ENCODE measurements at places on chromosomes 11 and 22.

- DNase-seq, result no peak
Observed at GRCh38 chr11:17001806-17002205, 12.4 kb downstream of the PLEKHA7 start.

- no peak for DNase-seq
Observed at GRCh38 chr11:78656984-78657383, 82.3 kb upstream of the NARS2 start.

GRCh38 chr11:45253640-45254039 is 32.5 kb downstream of the SYT13 start:
- DNase-seq, result no peak

DNA sequence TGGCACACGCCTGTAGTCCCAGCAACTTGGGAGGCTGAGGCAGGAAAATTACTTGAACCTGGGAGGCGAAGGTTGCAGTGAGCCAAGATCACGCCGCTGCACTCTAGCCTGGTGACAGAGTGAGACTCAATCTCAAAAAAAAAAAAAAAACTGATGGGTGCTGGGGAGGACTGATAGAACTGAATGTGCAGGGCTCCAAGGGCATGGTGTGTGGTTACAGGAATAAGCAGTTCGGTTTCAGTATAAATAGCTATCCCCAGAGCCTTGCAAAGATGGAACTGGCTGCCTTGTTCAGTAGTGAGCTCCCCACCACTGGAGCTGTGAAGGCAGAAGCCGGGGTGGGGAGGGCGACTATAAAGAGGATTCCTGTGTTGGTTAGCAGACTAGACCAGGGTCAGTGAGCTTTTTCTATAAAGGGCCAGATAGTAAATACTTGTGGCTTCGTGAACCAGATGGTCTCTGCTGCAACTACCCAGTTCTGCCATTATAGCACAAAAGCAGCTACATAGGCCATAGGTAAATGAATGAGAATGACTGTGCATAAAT is 5.9 kb downstream of the TOM1 start:
- no peak for DNase-seq

DNA sequence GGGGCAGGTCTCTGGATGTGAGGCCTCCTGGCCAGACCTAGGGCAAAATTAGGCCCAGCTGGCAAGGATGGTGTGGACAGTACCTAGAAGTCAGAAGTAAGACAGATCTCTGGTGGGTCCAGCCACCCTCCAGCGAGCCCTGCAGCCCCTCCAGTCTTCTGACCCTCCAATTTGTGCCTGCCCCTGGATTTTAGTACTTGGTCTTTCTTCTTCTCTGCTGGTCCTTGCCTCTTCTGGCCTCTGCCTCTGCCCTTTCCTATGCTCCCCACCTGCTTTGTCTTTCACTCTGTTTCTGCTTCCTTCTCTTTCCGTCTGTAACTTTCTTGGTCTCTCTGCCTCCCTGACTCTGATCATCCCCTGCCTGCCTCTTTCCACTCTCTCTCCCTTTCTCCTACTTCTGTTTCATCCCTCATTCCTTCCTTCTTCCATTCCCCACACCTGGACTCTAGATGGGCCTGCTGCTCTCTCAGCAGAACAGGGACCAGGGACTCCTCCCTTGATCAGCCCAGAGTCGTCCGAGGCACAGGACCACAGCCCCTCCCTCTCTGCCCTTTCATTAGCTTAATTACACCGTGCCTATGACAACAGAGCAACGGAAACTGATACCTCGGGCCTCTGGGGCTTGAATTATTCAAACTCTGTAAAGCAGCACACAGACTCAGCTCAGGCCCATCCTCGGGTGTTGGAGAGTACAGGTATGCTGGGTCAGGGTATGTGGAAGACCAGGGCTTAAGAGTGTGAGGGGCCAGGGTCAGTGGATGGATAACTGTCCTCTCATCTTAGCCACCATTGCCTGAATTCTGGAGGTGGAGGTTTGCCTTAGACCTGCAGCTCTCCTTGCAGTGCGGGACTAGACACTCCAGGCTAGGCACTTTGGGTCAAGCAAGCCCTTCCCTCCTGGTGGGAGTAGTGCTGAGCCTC is at the start of gene CHRNA10:
CHRNA10 (minus strand) TSS at position 51 of the 921 bp plus-strand sequence. CDS start 72 bp downstream, outside the sequence.
- no peak for DNase-seq

DNA sequence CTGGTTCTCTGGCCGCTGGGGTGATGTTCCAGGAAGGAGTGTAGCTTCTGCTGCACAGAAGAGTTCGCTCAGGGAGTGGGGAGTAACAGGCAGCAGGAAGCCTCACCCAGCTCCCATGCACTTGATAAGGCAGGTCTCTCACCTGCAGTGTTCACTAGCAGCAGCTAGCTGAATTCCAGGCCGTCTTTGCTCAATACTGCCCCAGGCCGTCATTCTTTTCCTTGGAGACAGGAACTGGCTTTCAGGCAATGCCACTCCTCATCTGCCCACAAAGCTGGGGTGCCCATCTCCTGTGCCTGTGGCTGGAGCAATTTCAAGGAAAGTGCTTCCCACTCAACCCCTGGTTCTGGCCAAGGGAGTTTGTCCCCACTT is 66.1 kb downstream of the ARHGAP42 start:
- no peak for DNase-seq

GRCh38 chr22:37455896-37456295 is 28.6 kb upstream of the ELFN2 start:
- DNase-seq, result peak; percentile 47

GRCh38 chr11:119389611-119390254 is 8.2 kb upstream of the USP2 start:
- no peak for DNase-seq

DNA sequence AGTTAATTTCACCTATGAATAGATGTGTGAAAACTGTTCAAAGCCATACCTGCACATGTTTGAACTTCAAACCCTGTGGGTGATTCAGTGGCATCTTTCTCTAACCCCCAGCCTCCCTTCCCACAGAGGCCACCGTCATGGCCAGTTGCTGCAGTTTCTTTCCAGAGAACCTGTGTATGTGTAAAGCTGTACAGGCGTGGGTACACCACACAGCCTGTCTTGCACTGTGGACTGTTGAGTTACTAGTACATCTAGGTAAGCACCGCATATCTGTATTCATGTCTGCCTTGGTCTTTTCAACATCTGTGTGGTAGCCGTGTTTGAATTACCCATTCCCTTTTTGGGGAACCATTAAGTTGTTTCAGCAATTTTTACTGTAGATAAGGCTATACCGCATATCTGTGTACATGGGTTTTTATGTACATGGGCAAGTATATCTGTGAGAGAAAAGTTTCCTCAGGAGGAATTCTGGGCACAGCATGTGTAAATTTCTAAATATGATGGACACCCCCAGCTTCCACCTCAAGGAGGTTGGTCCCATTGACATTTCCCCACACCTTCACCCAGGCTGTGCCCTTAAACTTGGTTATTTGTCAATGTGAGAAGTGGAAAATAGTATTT is 13.9 kb downstream of the NEAT1 start:
- no peak for DNase-seq

GRCh38 chr22:30297276-30297990 is 8.1 kb upstream of the CASTOR1 start:
- no peak for DNase-seq

GRCh38 chr11:6571434-6572008 is 31.9 kb downstream of the RRP8 start:
- no peak for DNase-seq

- no peak for DNase-seq
Observed at GRCh38 chr22:45928726-45929368, 48.1 kb downstream of the WNT7B start.

DNA sequence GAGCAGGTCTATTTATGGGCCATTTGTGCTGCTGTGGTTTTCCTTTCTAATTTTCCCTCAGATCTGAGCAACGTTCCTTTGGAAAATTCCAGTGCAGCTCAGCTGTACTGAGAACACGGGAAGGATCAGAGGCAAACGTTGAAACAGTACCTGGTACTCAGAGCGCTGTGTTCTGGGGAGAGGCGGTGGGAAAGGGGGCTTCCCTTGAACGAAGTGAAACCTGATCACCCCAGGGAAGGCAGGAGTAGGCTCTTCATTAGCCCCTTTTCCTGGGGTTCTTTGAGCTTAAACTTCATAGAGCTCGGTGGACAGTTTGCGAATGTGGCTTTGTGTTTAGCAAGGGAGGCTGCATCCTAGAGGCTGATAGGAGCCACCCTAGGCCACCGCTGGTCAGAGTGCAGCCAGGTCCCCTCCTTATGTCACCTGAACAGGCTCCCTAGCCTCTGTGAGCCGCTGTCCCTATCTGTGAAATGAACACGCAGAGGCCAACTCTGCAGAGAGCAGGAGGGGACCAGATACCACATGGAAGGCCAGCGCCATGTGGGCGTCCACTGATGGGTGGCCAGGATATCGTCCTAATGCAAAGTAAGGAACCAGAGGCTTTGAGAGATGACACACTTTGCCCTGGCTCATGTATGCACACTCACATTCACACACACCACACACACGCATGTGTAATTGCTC is 1464.8 kb downstream of the BRD1 start:
- no peak for DNase-seq

GRCh38 chr22:18078329-18079041 is 695 bp downstream of the PEX26 start:
- no peak for DNase-seq

DNA sequence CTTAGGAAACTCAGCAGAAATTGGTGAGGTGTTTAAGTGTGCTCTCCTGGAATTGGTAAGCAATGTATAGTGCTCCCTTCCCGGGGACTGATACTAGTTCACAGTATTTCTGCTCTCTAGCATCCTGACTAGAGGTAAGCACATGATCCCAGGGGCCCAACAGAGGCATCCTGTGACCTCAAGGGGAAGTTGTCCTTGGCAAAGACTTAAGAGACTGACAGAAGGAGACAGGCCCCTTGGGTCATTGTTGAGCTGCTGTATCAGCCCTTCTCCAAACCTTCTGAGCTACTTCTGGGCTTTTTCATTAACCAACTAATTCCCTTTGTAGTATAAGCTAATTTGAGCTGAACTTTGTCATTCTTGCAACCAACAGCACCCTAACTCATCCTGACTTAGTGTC is 4.3 kb upstream of the TBC1D22A start:
- no peak for DNase-seq

DNA sequence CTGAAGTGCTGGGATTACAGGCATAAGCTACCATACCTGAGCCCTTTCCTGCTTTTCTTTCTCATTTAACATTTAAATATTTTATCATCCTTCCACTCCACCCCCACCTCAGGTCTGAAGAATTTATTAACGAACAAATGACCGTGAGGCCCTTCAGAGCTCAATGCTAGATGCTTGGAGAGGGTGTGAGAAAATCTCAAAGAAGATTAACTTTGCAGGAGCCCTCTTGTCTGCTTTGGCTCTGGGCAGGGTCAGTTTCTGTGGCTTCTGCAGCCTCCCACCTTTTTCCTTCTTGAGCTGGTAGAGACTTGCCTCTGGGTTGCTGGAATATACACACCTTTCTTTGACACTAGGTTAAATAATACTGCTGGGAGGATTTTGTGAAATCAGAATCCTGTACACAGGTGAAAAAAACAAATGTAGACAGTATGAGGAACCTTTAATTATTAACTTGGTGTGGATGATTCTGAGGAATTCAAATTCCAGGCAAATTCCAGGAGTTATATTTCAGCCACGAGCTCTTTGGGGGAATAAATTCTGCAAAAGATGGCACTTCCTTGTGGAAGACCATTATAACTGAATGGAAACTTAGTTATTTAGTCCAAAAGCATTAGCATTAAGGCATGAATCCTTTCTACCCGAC is 3.4 kb upstream of the ZBTB44 start:
- peak; percentile 59 for DNase-seq

DNA sequence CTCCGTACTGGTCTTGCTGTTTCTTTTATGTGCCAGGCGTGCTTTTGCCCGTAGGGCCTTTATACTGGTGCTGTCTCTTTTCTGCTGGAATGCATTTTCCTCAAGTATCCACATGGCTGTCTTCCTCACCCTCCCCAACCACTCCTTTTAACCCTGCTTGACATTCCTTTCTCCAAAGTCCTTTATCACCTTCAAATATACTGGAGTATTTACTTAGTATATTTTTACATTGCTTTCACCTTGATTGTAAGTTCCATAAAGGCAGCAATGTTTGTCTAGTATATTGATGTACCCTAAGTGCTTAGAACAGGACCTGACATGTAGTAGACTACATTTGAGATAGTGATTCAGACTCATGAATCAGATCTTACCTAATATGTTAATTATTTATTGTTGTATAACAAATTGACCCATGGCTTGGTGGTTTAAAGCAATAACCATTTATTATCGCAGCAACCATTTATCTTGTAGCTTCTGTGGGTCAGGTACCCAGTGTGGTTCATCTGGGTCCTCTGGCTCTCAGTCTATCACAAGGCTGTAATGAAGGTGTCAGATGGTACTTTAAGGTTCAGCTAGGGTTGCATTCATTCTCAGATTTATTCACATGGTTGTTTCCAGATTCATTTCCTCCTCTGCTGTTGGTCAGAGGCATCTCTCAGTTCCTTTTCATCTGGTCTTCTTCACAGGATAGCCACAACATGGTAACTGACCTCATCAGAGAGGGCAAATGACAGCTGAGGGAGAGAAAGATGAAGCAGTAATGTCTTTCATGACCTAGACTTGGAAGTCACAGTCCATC is 34.2 kb downstream of the DDX10 start:
- no peak for DNase-seq

GRCh38 chr22:30324014-30324730 is 2.6 kb downstream of the TBC1D10A start:
- DNase-seq, result no peak

GRCh38 chr11:67277231-67277961 is 11.1 kb downstream of the GRK2 start:
- DNase-seq, result no peak

GRCh38 chr11:72238492-72239312 is 5.3 kb downstream of the PHOX2A start:
- DNase-seq, result no peak

DNA sequence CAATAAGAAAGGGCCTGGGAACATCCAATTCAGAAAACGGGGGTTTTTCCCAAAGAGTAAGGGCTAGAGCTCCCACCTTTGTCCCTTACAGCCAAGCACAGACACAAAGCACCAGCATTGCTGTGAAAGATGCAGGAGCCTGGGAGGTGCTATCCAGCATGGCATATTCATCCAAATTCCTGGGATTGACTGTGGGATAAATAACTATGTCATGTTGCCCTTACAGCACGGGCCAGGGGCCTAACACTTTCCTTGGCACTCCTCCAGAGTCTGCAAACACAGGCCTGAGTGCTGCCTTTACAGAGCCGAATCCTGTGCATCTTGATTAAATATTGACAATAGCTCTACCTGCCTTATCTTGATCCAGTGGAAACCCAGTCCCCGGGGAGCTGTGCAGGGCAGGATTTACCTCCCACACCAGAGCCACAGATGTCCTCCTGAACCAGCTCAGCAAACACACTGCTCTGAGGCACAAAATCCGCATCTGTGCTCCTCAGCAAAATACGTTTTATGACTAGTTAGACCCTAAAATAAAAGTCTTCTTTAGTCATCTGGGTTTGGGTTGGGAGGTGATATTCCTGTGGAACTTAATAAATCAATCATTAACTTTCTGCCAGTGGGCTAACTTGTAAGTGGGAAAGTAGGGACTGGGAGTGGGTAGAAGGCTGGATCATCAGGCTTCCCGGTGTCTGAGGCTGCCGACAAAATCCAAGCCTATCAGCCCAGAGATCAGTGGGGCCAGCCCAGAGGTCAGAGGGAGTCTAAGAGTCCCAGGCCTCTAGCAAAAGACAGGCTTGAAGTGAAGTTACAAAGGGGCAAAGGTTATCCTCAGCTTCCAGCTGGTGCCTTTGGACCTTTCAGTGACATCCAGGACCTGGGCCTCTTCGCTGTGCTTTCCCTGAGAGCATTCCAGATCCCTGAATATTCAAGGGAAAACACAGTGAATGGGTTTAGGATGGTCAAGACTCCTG is 36.5 kb downstream of the POU2AF3 start:
- no peak for DNase-seq

All from RCC 7860 (cell line).